NCI-H510A treated with DMSO at 0.1 percent for 48 hours (cell line): ENCODE measurements at places on chromosomes 1 and 21.

DNA sequence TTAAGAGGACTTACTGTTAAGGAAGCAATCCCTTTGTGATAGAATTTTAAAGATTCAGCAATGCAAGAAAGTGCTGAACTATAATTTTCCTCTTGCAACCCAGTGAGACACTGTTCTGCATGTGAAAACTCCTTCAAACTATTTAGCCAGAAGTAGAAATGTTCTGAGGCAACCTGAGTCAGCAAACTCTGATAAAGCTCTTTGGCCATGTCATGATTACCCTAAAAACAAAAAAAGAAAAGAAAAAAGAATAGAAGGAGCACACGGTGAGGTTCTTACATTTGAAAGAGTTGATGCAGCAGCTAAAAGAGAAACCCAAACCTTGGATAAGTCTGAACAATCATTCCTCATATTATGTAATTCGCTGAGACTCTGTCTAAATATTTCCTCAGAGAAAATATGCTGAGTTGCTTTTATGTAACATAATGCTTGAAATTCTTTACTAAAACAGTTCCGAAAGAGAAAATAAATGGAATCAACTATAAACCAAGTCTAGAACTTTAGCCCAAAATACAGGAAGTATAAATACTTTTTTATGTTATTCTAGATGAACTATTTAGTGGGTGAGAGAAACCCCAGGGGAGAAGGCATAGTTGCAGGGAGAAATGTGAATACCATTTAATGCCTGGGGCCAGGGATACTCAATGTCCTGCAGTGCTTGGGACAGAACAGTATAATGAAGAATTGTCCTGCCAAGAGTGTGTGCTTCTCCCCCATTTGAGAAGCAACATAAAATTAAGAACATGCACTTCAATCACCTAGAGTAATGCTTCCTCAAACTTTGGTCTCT lies 60.0 kb downstream of the INTS7 start:
- no peak for DNase-seq

DNA sequence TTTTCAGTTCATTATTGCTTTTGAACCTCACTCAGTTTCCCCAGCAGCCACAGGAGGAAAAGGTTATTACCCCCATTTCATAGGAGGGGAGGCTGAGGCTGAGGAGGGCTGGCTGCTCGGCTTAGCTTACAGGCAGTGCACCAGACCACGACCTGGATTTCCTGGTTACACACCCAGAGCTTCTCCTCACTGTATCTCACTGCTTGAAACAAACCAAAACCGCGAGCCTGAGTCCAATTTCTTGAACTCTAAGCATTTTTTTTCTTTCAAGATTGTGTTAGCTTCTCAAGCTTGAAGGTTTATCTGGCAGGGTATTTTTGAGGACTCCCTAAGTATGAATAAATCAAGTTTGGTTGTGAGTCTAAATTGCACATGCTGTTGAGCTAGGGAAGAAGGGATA lies 188.9 kb upstream of the EDN2 start:
- no peak for DNase-seq

DNA sequence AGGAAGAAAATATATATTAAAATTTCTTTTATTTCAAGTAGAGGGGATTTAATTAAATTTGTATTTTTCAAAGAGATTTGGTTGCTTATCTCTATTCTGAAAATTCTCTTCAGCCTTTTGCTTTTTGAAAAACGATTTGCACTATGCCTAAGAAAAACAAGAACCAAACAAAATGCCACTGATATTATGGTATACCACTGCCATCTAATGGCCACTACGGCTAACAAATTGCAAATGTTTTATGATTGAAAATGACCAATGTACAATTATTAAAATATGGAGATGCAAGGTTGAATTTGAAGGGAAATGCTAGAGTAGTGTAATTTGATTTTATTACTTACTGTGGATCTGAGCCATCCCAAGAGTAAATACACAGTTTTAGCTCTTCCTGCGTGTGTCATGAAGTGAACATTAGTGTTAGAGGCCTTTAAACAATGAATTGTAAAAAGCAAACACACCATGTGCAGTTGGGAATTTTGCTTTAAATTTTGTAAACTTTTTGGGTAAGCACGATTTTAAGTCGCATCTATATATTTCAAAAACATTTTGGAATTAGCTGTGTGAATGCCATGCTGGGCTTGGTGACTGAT lies 137.4 kb upstream of the USP25 start:
- peak; percentile 74 for DNase-seq

DNA sequence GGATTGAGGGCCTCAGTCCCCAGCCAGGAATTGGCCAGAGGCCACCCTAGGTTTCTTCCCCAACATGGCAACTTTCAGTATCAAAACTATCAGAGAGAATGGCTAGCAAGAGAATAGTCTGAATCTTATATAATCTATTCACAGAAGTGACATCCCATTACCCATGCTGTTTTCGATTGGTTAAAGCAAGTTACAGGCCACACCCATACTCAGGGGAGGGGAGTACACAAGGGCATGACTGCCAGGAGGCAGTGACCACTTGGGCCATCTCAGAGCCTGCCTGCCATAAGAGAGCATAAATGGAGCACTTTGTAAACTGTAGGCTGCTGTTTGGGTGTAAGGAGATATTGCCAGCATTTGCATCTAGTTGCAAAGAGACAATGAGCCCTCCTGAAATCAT lies 65.4 kb downstream of the FAM163A start:
- DNase-seq: no peak

GRCh38 chr1:77459881-77460280 lies 178.1 kb downstream of the AK5 start:
- DNase-seq: no peak

- DNase-seq: no peak
Measured at GRCh38 chr1:161033751-161034150, 5.0 kb downstream of the TSTD1 start.

- DNase-seq: no peak
Measured at GRCh38 chr1:47469390-47469759, 31.5 kb downstream of the FOXD2 start.

DNA sequence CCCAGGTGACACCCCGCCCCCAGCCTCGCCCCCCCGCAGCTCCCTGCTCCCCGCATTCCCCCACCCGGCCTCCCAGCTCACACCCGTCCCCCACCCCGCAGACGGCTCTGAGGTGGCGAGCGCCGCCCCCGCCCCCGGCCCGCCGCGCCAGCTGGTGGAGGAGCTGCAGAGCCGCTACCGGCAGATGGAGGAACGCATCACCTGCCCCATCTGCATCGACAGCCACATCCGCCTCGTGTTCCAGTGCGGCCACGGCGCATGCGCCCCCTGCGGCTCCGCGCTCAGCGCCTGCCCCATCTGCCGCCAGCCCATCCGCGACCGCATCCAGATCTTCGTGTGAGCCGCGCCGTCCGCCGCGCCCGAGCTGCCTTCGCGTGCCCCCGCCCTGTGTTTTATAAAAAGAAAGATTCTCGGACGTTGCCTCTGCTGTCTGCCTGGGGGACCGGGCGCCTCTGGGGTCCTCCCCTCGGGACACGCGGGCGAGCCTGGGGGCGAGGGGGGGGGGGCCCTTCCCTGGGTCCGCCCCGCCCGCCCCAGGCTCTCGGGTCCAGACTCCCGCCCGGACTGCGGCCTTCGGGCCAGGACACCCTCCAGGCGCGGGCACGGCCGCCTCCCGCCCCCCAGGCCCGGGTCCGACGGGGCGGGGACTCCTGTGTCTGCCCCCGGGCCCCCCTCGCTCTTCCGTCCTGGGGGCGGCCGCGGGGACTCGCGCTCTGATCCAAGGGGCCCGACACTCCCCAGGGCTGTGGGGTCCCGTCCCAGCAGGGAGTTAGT lies 1.6 kb upstream of the MMP23B start:
- peak; percentile 93 for DNase-seq

- no peak for DNase-seq
Measured at GRCh38 chr1:15621975-15622374, 4.7 kb downstream of the DDI2 start.

- DNase-seq: no peak
Measured at GRCh38 chr1:26789931-26790330, 2.2 kb downstream of the PIGV start.

GRCh38 chr1:35047188-35047858 lies 15.6 kb upstream of the ZMYM6 start:
- DNase-seq: no peak
